ENCODE measurements at places on chromosomes 12 and 14.

DNA sequence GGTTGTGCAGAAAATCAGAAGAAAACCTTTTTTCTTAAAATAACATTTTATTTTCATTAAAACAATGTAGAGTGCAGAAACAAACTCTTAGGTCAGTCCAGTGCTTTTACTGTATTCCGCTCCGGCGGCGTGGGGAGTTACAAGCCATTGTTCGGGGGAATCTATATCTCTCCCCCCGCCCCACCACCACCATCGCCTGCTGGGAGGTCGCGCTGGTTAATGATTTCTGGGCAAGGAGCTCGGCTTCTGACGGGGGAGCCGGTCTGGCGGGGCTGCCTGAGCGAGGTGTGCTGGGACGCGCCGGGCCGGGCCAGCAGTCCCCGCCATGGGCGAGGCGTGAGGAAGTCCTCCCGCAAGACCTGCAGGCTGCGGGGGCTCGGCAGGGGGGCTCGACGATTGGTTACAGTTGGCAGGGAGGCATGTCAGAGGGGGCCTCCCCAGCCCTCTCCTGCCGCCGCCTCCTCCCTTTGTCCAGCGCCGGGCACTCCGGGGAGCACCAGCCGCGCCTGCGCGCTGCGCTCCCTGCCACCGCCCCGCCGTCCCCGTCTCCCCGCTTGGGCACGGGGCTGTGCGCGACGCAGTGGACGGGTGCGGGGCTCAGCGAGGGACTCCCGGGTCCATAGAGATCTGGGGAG is 1.0 kb upstream of the DUSP6 start:
- no peak for DNase-seq

- DNase-seq = no peak
These were observed 2.4 kb upstream of the RNASE7 start for GRCh38 chr14:21039585-21040369.

DNA sequence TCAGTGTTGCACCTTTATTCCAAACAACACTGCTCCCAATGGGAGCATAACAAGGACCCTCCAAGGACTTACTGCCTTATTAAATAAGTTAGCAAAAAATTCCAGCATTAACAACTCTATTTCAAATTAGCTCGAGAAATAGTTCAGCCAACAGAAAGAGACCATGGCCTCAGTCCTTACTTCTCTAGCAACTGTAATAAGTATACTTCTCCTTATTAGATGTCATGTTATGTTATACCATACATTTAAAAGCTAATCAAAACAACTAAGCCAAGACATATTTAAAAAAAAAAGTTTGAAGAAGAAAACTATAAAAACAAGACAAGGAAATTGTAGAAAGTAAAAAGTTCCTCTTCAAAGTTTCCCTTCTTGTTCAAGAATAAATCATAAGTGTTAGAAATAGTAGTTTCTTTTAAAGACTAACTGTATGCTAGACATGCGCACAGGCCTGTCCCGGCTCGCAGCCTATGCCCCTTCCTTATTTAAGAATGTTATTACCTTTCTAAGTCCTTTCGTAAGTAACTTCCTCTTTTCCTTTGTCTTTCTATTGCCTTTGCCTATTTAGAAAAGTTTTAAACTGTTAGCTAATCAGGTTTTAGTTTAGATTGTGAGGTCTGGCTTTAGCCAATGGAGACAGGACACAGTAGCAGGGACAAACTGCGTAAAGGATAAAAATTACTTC is 68.6 kb downstream of the RESF1 start:
- DNase-seq = no peak

GRCh38 chr12:88856201-88856600 is 275.9 kb upstream of the KITLG start:
- no peak for DNase-seq

DNA sequence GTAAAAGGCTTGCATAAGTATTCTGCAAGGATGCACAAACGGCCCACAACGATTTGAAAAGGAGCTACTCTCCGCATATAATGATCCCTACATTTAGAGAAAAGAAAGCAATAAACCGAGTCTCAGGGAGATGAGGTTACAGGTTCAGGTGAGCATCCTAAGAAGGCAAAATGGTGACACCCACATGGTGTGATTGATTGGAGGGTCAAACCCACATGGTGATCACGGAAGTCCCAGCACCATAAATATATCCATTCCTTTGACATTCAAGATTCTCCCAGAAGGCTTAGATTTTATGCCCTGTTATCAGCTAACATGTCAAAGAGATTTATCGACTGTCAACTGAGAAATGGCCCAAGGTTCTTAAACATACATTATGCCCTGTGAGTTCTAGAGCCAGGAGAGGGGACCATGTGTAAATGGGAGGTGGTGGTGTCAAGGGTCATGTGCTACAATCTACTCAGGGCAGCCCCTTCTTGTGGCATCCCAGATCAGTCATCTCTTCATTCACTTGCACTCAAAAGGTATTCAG is 282.2 kb downstream of the EMP1 start:
- no peak for DNase-seq

- no peak for DNase-seq
These were observed 63.1 kb upstream of the CNOT2 start for GRCh38 chr12:70180130-70180529.

DNA sequence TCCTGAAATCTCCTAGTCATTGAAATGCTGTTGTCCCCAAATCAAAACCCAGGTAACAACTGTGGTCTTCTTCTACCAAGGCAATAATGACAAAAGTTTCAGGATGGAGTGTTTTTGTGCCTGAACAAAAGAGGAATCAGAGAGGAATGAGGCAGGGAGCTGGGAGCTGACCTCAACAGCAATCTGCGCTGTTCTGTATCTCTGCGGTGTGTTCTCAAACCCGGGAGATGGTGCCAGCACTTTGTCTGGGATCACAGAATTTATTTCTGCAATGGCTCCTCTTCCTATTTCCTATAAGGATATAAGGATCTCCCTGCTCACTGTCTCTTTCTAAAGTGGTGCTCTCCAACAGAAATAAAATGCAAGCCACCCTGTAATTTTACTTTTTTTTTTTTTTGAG is 449 bp upstream of the GLT8D2 start:
- DNase-seq = no peak

- DNase-seq = no peak
These were observed 161.8 kb upstream of the IGF1 start for GRCh38 chr12:102642199-102642598.

DNA sequence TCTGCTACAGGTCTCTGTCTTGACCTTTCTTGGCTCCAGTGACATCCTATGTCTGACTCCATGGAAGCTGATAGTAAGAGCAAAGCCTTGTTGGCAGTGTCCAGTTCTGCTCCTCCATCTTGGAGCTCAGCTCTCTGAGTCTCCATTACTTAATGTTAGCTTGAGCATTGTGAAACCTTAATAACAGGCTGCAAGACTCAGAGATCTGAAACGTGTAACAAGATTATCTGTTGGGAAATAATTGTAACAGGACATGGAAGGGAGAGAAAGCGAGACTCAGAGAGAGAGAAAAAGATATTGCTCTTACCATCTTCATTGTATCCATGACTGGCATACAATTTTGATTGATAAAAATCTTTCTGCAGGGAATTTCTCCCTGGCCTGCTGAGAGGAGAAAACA is 1365.7 kb downstream of the AACS start:
- DNase-seq = no peak

- DNase-seq = no peak
These were observed 11.9 kb downstream of the SPPL3 start for GRCh38 chr12:120892265-120892664.

GRCh38 chr12:124588751-124589267 is 21.4 kb upstream of the NCOR2 start:
- DNase-seq = no peak

DNA sequence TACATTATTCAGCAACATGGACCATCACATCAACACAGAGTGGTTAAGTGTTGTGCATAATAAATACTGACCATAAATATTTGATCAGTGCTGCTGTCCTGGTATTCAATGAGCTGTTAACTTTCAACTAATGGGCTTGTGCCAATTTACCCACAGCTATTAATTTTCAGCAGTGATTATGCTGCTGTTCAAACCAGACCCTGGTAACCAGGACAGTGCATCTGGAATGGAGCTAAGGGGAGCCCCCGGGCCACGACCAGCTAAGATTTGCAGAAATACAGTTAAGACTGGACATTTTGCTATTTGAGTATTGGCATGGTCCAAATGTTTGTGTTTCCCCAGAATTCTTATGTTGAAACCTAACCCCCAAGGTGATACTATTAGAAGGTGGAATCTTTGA is 180.4 kb upstream of the GZMB start:
- no peak for DNase-seq

GRCh38 chr14:79584679-79585078 is 626.6 kb downstream of the DIO2 start:
- DNase-seq = no peak

- DNase-seq = no peak
These were observed 71.4 kb downstream of the SLC41A2 start for GRCh38 chr12:104886418-104887401.

DNA sequence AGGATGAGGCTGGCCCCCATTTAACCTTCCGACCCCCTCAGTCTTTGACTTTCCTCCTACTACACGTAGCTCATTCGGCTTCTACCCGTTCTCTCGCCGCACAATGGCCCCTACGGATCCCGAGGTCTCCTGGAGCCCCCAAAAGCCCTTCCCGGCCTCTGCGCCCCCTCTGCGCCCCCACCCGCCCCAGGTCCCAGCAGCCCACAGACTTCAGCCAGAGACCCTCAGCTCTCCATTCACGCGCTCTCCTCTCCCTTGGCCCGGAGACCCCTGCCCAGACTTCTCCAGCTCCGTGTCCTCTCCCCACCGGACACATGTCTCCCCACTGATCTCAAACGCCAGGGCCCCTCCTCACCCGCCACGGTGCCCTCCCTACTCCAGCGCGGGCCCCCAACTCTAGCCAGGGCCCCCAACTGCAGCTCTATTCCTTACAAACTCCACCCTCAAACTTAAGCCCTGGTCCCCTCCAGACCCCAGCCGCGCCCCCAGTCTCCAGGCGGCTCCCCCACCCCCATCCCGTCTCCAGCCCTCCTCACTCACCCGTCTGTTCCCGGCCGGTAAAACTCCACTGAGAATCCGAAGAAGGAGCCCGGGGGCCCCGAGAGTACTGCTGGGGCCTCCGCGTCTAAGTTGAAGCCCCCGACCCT is 502 bp downstream of the ITGA5 start:
- no peak for DNase-seq

DNA sequence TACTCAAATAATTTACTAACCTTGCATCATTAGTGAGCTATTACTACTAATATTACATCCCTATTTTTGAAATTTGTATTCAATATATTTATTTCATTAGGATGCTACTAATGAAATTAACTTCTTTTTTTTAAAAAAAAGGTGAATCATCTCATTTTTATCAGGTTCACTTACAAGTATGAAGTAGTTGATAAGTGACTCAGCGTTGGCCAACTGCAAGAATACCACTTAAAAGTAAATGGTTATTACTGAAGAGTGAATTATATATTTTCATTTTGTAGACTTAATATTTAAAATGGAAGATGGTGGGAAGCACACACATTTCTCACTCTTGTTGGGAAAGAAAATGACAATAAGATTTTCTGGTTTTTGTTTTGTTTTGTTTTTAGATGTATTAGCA is 19.6 kb downstream of the OR4N2 start:
- no peak for DNase-seq

DNA sequence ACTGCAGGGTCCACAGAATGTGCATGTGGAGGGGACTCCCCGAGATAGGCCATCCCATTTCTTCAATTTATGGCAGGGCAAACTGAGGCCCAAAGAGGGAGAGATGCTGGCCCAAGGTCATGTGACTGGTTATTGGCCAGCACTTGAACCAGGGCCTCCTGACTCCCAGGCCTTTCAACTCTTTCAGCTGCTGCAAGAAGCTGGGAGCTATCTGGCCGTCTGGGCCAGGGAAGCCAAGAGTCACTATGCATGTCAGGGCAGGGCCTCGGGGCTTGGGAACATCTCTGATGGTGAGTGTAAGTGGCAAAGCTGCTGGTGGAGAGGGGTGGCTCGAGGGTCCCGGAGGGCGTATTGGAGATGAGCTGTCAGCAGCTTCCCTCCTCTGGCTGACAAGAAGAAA is 9.5 kb upstream of the LTBP2 start:
- DNase-seq = no peak

DNA sequence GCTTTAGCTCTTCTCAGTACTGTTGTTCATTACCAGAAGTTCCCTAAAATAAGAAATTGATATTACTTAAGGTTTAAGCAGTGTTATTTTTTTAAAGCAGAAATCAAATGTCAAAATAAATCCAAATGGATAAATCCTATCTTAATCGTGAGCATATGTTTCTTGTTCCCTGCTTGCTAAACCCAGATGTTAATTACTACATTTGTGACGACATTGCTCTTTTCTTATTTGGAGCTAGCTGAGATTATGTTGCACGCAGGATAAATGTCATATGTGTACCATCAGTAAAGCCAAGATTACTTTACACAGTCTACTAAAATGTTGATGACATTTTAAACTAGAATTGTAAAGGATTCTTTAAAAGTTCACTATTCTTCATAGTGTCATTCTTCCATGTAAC is 157.5 kb downstream of the PLCZ1 start:
- DNase-seq = no peak

DNA sequence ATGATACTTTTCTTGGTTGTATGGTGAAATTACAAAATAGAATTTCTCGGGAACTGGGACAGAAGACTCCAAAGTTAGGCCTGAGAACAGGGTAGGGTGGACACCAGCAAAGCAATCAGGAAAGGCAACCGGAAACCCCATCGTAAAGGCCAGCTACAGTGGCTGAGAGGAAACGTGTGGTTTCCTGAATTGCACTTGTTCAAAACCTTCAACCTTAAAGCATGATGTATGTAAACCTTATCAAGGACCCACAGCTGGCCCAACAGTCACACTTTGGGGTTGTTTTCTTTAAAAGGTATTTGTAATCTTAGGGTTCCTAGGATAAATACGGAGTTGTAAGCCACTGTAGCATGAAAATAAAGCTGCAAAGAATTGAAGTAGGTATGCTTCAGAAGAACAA is 2.2 kb upstream of the PTGDR start:
- peak; percentile 44 for DNase-seq

GRCh38 chr14:35284506-35284905 is 7.7 kb upstream of the PSMA6 start:
- no peak for DNase-seq

GRCh38 chr12:5912437-5913334 is 32.4 kb downstream of the ANO2 start:
- DNase-seq = no peak

- no peak for DNase-seq
These were observed 781.9 kb downstream of the VRK1 start for GRCh38 chr14:97578982-97579548.

GRCh38 chr12:28415755-28416154 is 225.5 kb downstream of the CCDC91 start:
- DNase-seq = no peak

All from GM19239 (cell line).